ENCODE measurements at places on chromosomes 2 and 18.
A peak's percentile ranks its signal among the peaks of the same experiment; 100 is the strongest.

- no peak for DNase-seq
Measured at GRCh38 chr2:209771474-209772289, at the start of gene UNC80. UNC80 (plus strand) TSS chr2:209771832; CDS start chr2:209772073, 241 bp downstream.

DNA sequence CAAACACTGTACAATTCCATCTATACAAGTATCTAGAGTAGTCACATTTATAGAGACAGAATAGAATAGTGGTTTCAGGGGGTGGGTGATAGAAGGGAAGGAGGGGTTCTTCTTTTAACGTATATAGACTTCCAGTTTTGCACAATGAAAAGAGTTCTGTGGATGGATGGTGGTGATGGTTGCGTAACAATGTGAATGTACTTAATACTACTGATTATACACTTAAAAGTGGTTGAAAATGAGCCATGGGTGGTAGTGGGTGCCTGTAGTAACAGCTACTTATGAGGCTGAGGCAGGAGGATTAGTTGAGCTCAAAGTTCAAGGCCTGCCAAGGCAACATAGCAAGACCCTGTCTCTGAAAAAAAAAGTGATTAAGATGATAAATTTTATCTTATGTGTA lies 85.8 kb downstream of the SETBP1 start:
- DNase-seq = no peak

DNA sequence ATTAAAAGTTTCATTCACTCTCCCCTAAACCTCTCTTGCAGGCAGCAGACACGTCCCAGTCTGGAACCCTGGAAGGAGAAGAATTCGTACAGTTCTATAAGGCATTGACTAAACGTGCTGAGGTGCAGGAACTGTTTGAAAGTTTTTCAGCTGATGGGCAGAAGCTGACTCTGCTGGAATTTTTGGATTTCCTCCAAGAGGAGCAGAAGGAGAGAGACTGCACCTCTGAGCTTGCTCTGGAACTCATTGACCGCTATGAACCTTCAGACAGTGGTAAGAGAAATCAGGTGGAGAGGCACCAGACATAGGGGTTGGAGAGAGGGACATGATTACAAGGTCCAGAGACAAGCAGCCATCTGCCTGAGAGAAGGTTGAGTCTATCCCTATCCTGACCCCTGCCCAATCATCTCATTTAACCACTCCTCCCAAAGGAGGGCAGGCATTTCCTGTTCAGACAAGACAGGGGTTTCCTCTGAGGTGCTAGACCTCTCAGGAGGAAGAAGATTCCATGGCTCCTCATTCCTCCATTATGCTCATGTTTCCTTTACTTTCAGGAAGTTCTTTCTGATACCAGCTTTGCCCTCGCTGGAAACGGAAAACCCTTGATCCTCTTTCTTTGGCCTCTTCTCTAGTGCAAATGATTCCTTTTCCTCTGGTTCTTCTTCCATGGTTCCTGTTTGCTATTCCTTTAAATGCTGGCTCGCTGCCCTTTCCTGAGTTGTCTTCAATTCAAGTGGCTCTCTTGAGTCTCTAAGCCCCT lies 15.1 kb downstream of the PLCD4 start:
- no peak for DNase-seq

DNA sequence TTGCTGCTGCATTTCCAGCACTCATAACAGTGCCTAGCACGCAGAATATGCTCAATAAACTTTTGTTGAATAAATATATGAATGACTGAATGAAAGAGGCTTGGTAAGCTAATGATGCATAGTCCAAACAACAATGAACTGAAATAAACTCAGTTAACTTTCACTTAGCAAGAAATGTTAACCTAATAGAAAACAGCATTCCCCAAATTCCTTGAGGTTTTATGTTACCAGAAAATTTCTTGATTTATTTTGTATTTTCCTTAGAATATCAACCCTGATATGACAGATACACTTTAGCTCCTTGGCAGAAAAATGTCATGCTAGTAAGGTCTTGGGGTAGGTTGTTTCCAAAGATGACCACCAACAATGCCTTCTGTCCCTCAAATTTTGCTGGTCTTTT lies 217.4 kb downstream of the KCNE4 start:
- DNase-seq = no peak

- peak; percentile 85 for DNase-seq
Measured at GRCh38 chr18:46250084-46250811, 146.1 kb downstream of the HAUS1 start.
